ENCODE measurements at places on chromosomes 2 and 18.

- DNase-seq = no peak
Measured at GRCh38 chr2:233851169-233851568, 3.2 kb downstream of the HJURP start.

GRCh38 chr2:128145651-128146050 is 54.7 kb downstream of the UGGT1 start:
- DNase-seq = no peak

DNA sequence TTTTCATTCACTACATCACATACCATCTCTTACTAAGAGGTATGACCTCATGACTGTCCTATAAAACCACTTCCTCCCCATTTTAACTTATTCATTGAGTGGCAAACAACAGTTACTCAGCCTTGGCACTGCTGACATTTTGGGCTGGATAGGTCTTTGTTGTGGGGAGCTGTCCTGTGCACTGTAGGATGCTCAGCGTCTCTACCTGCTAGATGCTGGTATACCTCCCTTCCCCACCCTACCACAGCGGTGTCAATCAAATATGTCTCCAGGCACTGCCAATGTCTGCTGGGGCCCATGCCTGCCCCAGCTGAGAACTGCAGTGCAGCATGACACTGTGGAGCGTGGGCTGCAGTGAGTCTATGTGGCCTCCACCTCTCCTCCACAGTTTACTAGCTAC is 76.3 kb upstream of the MGAT4A start:
- DNase-seq = no peak

DNA sequence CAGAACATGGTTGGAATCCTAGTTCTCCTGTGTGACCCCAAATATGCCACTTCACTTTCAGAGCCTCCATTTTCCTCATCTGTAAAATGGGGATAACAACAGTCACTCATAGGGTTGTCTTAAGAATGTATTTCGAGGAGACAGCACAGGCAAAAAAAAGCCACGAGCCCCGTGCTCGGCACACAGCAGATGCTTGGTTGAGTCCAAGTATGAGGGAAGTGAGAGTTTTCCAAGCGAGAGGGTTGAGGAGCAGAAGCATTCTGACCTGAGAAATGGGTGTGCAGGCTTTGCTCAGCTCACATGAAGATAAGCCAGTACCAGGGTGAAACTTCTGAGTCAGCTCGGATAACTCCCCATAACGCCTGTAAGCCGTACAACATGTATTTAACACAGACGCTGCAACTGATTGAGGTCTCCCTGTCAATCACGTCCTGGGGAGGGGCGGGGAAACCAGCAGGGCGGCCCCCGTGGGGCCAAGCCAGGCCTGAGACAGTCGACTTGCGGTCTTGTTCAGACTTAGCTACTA is 23.0 kb upstream of the ODC1 start:
- DNase-seq = no peak

DNA sequence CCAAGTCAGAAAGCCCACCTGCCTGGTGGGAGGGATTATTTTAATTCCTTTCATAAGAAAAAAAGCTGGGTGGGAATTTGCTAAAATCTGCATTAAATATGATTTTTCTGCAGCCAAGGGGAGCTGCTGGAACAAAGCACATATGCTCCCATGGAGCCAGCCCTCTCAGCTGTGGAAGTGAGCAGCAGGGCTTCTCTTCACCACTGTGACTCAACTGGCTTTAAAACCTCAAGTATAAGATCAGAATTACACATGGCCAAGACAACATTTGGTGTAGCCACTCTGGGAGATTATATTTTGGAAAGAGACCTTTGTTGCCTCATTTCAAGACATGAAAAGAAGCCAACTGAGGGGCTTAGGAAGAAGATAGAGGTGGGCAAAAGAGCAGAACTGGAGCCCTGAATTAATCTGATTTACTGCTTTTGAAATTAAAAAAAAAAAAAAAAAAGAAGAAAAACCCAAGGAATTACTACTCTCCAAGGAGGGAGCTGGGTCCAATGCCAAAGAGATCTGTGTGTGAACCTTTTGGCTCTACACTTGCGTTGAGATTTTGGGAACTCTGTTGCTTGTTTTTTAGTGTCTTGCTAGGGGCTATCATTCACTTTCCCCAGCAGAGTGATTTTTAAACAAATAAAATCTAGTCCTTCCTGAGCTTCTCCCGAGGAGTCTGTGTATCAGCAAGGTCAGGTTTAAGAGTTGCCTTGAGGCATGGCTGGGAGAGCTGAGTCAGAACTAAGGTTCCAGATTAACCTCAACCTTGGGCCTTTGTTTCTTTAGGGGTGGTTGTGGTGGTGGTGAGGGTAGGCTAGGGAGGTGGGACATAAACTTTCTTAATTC is 6.0 kb downstream of the LHCGR start:
- no peak for DNase-seq

GRCh38 chr18:22044474-22045220 is 124.7 kb upstream of the GATA6 start:
- no peak for DNase-seq

DNA sequence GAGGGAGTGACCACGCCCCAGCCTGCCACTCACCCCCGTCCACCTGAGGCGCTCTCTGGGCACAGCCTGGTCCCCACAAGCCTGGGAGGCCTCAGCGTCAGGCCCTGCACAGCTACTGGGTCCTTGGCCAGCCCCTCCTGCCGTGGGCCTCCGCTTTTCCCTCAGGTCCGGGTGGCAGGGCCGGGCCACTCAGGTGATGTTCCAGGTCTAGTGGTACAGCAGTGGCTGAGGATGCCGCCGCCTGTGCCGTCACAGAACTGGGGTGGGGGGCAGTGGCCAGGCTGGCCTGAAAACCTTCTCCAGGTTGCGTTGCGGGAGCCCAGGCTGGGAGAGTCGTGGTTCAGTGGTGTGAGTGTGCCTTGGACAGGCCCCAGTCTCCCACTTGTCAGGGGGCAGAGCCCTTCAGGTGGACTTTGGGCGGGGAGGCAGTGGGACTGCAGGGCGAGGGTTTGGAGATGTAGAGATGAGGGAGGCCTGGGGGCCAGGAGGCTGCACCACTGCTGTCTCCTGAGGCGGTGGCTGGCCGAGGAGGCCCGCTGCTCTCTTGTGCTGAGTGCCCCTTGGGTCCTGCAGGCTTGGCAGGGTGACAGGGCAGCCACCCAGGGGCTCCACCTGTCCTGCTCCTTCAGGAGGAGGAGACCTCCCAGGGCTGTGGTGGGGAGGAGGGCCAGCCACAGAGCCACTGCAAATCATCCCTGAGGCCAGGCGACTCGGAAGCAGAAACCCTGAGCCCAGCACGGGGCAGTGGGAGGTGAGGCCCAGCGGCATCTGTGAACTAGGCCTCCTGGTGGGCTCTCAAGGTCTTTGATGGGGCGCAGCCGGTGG is 7.6 kb downstream of the GPC1 start:
- no peak for DNase-seq

GRCh38 chr18:45566025-45566740 is 49.1 kb upstream of the SLC14A2 start:
- no peak for DNase-seq

DNA sequence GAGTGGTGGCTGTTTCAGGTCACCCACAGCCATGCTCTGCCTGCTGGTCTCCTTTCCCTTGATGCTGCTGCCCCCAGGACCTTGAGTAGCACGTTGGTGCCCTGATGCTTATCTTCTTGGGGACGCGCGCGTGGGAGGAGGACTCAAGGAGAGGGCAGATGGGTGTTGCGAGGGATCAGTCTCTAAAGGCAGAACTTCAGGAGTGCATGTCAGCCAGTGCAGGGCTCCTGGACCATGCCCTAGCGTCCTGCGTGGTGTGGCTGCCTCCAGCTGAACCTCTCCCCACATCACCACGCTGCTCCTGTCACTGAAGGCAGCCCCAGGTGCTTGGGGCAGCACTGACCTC is 62.5 kb upstream of the GLI2 start:
- no peak for DNase-seq

DNA sequence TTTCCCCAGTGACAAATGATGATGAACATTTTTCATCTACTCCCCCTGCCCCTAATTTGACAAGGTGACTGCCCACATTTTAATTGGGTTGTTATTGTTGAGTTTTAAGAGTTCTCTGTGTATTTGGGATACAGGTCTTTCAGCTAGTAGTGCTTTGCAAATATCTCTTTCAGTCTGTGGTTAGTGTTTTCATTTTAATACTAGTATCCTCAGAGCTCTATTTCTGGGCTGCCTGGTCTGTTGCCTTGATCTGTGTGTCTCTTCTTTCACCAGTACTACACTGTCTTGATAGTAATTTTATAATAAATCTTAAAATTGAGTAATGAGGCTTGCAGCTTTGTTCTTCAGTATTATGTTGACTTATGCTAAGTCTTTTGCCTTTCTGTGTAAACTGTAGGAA is 19.7 kb downstream of the EIF5B start:
- no peak for DNase-seq

DNA sequence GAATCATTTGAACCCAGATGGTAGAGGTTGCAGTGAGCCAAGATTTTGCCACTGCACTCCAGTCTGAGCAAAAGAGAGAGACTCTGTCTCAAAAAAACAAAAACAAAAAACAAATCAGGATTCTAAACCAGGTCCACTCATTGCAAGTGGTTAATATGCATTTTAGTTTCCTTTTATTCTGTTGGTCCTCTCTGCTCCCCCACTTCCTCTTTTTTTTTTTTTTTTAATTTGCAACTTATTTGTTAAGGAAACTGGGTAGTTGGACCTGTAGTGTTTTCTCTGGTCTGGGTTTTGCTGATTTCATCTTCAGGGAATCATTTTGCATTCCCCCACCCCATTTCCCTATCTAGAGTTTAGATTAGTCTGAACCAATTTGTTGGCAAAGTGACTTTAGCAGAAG is 14.0 kb downstream of the FER1L5 start:
- no peak for DNase-seq

DNA sequence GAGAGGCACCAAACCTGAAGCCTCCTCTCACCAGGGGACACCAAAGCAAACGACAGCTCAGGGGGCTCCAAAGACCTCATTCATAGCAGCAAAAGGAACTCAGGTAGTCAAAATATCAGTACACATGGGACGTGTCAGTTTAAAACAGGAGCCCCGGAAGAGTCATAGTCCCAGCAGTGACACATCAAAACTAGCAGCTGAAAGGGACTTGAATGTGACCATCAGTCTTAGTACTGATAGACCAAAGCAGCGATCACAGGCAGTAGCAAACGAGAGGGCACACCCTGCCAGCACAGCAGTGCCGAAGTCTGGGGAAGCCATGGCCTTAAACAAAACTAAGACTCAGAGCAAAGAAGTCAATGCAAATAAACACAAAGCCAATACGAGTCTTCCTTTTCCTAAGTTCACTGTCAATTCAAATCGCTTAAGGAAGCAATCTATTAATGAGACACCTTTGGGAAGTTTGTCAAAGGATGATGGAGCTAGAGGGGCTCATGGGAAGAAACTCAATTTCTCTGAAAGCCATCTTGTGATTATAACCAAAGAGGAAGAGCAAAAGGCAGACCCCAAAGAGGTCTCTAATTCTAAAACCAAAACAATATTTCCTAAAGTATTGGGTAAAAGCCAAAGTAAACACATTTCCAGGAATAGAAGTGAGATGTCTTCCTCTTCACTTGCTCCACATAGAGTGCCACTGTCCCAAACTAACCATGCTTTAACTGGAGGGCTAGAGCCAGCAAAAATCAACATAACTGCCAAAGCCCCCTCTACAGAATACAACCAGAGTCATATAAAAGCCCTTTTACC is 1.2 kb downstream of the GALNT5 start:
- DNase-seq = no peak

DNA sequence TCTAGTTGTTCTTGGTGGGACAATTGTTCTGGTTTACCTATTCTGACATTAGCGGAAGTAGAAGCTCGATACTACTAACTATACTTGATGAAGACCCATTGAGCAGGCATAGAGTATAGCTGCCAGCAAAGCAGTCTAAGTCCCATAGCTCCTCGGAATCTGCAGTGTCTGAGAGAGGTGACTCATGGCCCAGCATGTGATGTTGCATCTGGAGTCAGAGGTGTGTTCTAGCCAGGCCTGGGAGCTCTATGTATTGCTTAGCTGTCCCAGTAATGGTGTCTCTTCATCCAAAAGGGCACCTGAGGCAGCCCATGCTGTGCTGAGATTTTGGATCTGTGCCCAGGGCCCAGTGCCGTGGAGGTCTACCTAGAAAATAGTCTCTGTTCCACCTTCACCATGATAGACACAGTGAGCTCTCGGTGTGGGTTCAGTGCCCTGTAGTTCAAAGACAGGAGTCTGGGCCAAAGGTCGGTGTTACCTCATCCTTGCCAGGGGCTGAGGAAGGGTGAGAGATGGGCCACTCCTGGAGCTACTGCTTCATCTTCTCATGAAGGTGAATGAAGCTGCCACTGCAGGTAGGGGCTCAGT is 47.3 kb downstream of the MEX3C start:
- no peak for DNase-seq

DNA sequence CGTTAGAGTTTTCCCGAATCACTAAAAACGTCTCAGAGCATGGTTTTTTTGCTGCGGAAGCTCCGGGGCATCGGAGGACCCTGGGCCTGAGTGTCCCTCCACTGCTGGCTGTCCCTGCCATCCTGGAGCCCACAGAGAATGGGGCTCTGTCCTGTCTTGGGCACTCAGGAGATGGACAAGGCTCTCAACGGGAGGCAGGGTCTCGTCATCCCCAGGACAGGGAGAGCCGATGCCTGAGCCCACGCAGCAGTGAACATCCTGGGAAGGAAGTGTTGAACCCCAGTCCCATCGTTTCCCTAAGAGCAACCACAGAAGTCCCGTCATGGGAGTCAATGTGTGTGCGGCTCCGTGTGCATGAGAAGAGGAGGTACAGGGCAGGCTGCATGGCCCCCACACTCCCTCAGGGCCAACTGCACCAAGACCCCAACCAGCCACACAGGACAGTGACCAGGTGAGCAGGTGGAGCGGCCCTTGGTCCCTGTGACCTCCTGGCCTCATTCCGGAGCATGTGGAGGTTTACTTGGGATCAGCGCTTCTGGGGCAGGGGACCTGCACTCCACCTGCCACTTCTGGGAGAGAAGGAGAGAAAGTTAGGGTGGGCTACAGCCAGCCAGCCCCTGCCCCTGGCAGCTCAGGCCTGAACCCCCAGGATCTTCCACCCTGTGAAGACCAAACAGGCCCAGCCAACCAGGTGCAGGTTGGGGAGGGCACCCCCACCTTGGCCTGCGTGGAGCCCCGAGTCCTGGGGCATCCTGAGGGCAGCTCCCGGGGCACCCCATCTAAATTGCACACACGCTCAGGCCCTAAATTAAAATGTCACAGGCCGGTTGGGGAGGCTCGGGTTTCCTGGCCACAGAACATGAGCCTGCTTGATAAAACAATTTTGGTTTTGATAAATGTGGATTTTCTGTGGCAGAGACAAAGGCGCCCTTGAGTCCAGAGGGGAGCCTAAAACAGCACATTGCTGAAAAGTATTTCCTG is 3.1 kb upstream of the SNED1 start:
- DNase-seq = no peak

DNA sequence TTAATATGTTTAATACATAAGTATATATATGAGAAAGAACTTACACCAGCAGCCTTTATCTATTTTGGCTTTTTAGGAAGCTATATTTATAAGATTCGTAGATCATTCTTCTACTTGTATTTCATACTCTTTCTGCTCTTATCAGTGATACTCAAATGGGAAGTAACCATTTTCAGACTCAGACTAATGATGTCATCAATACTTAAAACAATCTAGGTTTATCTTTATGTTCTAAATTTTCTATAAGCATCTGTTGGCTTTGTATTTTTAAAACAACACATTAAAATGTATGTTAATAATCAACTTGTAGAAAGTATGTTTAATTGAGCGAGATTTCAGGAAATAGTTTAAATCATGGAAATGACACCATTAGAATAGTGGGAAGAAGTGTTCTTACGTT is 50.9 kb upstream of the DYSF start:
- no peak for DNase-seq

Data from NCI-H1048 (cell line).